Activated naive CD4-positive, alpha-beta T cell treated with anti-CD3 and anti-CD28 coated beads, Interleukin-2, amount 10 ng/mL, durations not matched to agents 5 hours and 36 hours (primary cell): ENCODE measurements at places on chromosomes 11 and 22. TPM values are rescaled to one million over a fixed set of nuclear protein-coding genes. Genes with fewer than 3 reads are reported as not detected.

RAB36 gene
- 0.15 TPM for total RNA-seq

DNAL4 gene
- 8.5 TPM for total RNA-seq

RAG1 gene
- total RNA-seq = 0.30 TPM

SLC22A8 gene
- not detected for total RNA-seq

TRIM48 gene
- not detected for total RNA-seq

MISFA gene
- total RNA-seq = 0.79 TPM
